ENCODE measurements at places on chromosomes 5 and 9. TPM values are rescaled to one million over a fixed set of nuclear protein-coding genes. Genes with fewer than 3 reads are reported as not detected.
A peak's percentile ranks its signal among the peaks of the same experiment; 100 is the strongest.

TPD52L3 gene
- polyA plus RNA-seq = not detected

TNFSF15 gene
- polyA plus RNA-seq = 13.1 TPM

ADGRV1 gene
- 18.2 TPM for polyA plus RNA-seq

TAS2R1 gene
- polyA plus RNA-seq = not detected

GRCh38 chr9:38281196-38281595, 111.3 kb upstream of the ALDH1B1 start:
- no peaks in the 10 kb centered on the region for H3K27me3 ChIP-seq
- H3K36me3 ChIP-seq = no peaks in the 10 kb centered on the region
- DNase-seq = no peak
- no peak overlapping the region for H3K27ac ChIP-seq
- no peak overlapping the region for H3K4me3 ChIP-seq

GRCh38 chr9:130462685-130463540, 18.2 kb downstream of the ASS1 start:
- no peaks in the 10 kb centered on the region for H3K4me1 ChIP-seq
- no peak overlapping the region for H3K4me3 ChIP-seq
- no peaks in the 10 kb centered on the region for H3K27me3 ChIP-seq
- H3K27ac ChIP-seq = no peak overlapping the region
- DNase-seq = no peak

DNA sequence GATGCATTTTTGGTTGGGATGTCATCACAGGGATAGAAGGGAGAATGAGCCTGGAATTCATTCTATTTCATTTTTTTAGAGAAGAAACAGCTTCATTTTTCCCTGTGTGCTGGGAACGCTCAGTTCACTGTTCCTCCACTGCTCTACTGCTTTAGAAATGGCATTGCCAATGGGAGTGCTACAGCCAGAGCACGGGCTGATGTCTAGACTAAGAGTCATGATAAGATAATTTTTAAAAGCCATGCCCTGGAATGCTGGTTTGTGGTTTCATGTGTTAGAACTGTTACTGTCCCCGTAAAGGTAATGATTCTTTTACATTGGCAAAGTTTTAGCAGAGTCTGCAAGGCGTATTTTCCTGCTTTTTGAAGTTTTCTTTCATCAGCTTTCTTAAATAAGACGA, 119.6 kb downstream of the SEMA6A start:
- H3K36me3 ChIP-seq = no peaks in the 10 kb centered on the region
- DNase-seq = no peak
- peak overlapping the region; percentile 11 for H3K27ac ChIP-seq
- peaks cover 15% of the 10 kb centered on the region for H3K4me1 ChIP-seq
- H3K27me3 ChIP-seq = no peaks in the 10 kb centered on the region

DNA sequence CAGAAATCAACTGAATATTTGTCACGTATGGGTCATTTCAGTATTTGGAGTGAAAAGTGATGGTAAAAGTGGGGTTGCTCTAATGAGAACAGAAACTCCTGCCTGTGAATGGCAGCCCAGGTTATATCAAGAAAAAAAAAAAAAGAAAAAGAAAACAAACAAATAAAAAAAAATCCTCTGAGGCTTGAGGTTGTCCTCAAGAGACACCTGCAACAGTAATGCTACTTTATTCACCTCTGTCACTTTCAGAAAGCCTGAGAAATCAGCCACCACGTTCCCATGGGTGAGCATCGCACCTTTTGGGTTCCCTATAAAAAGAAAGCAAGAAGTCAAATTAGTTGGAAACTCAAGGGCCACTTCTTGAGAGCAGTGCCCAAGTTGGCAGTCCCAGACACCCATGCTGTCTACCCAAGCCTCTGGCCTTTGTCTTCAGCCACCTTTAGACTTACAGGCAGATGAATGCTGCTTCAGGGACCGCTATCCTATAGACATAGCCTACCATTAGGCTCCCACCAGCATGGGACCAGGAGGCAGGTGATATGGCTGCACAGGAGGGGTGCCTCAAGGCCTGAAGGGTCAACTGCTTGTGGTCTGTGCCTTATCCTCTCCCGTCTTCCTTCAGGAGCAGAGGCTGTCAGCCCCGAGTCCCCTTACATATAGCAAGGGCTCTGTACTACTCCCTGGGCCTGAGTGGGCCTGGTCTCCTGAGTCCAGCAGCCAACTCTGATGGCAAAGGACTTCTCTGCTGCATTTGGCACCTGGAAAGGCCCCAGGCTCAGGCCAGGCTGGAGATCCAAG, 31.1 kb upstream of the MEIKIN start:
- H3K4me3 ChIP-seq = no peak overlapping the region
- H3K27me3 ChIP-seq = no peaks in the 10 kb centered on the region
- no peak overlapping the region for H3K27ac ChIP-seq
- H3K36me3 ChIP-seq = no peaks in the 10 kb centered on the region
- H3K4me1 ChIP-seq = no peaks in the 10 kb centered on the region

DNA sequence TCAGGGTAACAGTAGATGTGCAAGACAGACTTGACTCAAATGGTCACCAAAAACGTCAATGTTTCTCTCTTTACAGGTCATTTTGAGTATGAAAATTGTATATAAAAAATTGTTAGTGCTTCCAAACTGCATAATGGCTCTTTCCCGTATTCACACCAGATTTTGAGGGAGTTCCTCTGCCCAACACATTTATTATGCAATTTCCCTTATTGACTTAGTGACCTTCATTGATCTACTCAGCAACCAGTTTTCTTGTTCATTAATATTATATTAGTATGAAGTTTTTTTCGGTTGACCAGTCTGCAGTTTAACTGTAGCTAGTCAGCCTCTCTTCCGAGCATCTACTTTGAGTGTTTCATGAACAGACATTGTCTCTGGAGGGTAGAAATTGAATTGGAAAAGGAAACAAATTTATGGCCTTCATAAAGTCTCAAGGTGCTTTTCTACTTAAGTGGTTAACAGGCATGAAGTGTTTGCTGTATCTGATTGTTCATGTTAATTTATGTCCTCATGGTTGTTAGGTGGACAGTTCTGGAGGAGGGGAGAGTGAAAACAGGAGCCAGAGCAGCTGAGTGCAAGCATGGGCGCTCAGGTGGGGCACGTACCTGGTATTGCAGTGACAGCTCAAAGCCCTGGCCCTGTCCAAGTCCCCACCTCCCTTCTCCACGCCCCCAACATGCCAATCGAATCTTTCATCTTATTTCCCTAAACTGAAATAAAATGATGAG, 240.2 kb downstream of the RFK start:
- no peak overlapping the region for H3K27ac ChIP-seq
- no peaks in the 10 kb centered on the region for H3K27me3 ChIP-seq
- H3K36me3 ChIP-seq = no peaks in the 10 kb centered on the region
- peaks cover 7% of the 10 kb centered on the region for H3K4me1 ChIP-seq
- DNase-seq = no peak

DNA sequence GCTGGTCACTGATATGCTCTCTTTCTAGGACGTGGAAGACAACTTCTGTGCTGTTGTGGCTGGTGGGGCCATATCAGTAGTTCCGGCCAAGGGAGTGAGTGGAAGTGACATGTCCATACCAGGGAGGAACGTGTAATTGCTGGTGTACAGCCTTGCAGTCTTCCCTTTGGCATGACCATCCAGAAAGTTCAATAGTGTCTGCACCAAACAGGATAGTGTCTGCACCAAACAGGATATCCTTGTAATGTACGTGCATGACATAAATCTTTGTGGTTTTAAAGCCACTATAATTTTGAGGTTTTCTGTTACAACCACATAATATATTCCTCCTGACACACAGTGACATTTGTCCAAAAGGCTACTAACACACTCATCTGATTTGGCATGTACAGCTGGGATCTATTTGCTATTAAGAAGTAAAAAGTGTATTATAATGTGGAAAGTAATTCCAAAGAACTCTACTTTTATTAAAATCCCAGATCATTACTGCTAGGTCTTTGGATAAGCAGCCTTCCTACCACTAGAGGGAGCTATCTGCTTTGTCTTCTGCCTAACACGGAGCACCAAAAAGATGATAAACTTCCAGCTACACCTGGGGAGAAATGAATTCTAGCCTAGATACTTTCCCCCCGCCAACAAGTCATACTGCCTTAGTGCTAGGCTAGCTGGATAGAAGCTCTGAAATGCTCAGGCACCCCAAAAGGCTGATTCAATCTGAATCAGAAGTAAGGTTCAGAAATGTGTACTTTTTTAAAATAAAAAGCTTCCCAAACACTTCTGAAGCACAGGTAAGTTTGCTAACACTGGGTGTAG, 52.7 kb downstream of the RNF145 start:
- H3K27ac ChIP-seq = no peak overlapping the region
- H3K36me3 ChIP-seq = no peaks in the 10 kb centered on the region
- no peak overlapping the region for H3K4me3 ChIP-seq
- DNase-seq = peak; percentile 56
- H3K4me1 ChIP-seq = no peaks in the 10 kb centered on the region
